Activated CD4-positive, alpha-beta T cell treated with anti-CD3 and anti-CD28 coated beads, Interleukin-2, Interleukin-6, amounts not matched to agents 100 ng/mL and 50 ng/mL, durations not matched to agents 16 hours and 8 hours (primary cell): ENCODE measurements at places on chromosomes 4 and X.
A peak's percentile ranks its signal among the peaks of the same experiment; 100 is the strongest.

GRCh38 chr4:52588097-52588496 lies 71.0 kb downstream of the USP46 start:
- peak; percentile 18 for DNase-seq

GRCh38 chr4:89324671-89325070 lies 17.1 kb upstream of the GPRIN3 start:
- no peak for DNase-seq

DNA sequence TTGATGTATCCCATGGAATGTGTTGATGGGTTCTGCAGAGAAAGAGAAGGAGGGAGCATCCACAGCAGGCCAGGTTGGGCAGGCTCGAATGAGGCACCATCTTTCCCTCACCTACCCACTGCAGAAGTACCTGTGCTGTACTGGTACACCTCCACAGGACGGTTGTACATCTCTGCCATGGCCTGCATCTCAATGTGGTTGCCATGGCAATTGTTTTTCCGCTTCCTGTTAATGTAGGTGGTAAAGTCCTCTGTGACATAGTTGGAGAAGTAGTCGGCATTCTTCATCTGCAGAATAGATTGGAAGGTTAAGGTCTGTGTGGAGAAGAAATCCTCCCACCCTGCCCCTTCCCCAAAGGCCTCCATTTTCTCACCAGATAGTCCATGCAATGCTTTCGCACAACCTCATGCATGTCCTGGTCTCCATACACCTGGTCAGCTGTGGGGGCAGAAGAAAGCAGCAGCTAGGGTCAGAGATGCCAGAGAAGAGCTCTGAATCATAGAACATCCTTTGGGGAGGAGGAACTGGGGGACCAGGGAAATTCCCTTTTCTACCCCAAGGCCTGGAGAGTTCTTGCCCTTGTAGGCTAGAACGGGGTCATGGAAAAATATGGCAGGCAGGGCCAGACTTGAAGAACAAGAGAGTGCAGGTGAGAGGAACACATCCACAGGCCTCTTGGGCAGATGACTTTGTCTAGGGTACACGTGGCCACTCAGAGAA lies 15.9 kb upstream of the PIM2 start:
- DNase-seq, result peak; percentile 54

DNA sequence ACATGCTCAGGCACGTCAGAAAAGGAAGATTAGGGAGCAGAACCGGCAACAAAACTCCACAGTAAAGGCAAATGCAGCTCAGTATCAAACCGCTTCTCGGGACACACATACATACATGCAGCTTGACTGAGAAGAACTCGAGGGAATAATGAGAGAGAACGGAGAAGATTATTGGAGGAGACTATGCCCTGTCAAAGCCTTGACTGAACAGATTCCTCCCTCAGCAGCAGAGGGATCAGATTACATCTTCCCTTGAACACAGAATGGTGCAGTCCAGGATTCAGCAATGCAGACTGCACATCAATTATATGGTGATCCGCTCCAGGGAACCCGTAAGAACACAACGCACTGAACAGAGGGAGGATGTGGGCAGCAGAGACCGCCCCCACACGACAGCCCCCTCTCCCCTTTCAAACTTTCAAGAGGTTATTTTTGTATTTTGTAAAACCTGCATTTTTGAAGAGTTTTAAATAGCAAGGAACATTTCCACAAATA lies 183.2 kb downstream of the FBXW7 start:
- DNase-seq, result no peak

- no peak for DNase-seq
These were observed 117.2 kb upstream of the FAT1 start for GRCh38 chr4:186840771-186841301.

DNA sequence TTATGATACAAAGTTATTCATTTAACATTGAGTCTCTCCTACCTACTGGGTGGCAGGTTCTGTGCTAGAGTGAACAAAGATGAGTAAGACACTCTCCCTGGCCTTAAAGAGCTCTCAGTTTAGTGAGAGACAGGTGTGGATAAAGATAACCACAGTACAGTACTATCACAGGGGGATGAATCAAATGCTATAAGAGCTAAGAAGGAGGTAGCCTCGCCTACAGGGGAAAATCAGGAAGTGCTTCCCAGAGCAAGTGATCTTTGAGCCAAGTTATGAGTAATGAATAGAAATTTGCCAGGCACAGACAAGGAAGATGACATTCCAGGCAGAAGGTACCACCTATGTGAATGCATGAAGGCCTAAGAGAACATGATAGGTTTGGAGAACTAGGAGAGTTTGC lies 3.4 kb upstream of the IGBP1 start:
- no peak for DNase-seq

DNA sequence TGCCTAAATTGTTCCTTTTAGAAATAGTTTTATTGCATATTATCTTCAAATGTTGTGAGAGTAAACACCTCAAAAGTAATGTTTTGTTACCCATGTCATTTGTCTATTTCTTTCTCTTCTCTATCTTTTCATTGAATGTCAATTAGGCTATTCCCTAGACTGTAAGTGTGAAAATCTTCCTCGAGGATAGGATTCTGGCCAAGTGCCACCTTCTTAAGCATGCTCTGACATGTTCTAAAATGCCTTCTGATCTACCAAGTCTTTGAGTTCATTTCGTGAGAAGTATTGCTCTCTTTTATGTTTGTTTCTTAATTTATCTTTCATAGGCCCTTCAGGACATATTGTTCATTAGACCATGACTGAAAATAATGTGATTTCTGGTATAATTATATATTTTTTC lies 44.1 kb upstream of the TLL1 start:
- DNase-seq, result no peak

DNA sequence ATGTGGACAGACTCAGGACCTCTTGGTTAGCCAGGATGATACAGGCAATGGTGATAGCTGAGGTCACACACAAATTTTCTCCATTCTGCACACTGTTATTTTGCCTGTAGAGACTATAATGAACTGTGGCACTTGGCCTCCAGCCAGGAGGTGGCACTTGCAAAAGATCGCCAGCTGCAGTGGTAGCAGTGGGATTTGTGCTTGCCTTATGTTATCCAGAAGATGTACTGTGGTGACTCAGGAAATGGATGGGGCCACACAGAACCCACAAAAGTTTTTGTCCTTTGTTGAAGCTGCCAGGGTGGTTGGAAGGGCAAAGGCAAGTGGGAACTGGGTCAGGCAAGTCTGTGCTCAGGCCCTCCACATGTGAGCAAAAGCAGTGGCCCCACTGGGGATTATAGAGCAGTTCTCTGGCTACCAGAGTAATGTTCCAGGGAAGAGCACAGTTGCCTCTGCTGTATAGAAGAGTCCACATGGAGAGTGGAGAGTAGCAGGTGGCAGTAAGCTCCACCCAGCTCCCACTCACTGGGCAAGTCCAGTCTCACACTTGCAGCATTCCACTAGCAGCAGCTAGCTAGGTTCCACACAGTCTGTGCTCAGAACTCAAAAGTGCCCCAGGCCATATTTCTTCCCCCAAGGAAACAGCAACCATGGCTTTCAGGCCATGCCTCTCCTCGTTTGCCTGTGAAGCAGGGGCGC lies 5.9 kb upstream of the C4orf17 start:
- no peak for DNase-seq

- DNase-seq, result no peak
These were observed 4.3 kb upstream of the AGA start for GRCh38 chr4:177446586-177446985.

- DNase-seq, result no peak
These were observed 257.5 kb upstream of the FAT1 start for GRCh38 chr4:186981161-186981560.

GRCh38 chr4:7536876-7537275 lies 102.1 kb upstream of the PSAPL1 start:
- DNase-seq, result no peak

DNA sequence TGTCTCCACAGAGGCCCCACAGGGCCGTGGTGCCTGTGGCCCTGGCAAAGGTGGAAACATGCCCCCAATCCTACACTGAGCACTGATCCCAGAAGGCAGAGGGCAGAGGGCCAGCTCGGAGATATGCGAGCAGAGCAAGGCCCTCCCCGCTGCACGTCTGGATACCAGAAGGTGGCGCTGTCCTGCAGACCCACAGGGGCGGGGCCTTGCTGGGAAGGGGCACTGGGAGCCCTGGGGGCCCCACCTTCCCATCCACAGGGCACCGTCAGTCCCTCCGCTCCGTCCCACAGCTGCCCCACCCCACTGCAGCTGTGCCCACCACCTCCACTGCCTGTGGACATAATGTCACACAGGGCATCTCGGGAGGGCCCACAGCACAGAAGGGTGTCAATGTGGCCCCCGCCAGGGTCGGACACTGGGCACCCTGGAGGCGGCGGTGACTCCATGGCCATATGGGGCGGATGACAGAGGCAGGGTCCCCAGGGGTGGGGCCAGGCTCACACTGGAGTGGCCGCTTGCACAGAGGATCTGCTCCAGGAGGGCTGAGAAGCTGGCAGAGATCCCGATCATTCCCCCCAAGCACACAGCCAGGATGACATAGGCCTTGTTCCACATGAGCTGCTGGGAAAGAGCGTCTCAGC lies 4.8 kb downstream of the SLC49A3 start:
- peak; percentile 56 for DNase-seq

- DNase-seq, result no peak
These were observed 67.2 kb downstream of the DIPK2B start for GRCh38 chrX:45133465-45133864.

DNA sequence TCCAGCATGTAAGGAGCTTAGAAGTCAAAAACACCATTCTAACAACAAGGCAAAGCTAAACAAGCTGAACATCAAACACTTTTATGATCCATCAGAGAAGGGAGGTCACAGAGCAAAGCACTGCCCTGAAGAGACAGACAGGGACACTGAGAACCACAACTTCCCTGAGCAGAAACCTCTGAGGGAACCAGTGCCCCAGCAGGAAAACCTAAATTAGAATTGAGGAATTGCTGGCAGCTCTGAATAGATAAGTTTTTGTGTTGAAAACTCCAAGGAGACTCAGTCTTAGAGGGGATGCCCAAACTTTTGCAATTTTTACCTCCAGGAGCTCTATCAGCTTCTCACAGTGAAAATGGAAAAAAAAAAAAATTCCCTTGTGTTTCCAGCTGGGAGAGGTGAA lies 83.0 kb upstream of the MAPK10 start:
- no peak for DNase-seq

DNA sequence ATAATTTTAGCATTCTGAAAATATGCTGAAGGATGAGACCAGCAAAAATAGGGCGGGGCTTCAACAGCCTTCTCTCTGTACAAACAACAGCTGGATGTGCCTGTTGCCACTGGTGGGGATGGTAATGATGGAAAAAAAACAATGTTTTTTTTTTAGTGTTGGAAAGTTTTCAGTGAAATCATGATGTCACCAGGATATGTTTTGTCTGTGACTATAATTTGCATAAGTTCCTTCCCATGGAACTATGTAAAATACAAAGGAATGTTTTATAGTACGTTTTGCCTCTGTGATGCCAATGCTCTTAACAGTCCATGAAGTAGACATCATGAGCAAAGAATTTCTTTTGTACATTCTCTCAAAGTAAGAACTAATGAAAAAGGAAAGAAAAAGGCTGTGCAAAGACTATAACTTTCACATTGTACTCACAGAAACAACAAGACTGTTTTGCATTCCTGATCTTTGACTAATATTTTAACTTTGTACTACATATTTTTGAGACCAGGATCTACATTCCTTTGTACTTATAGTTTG lies 589.7 kb downstream of the SPRY1 start:
- no peak for DNase-seq

DNA sequence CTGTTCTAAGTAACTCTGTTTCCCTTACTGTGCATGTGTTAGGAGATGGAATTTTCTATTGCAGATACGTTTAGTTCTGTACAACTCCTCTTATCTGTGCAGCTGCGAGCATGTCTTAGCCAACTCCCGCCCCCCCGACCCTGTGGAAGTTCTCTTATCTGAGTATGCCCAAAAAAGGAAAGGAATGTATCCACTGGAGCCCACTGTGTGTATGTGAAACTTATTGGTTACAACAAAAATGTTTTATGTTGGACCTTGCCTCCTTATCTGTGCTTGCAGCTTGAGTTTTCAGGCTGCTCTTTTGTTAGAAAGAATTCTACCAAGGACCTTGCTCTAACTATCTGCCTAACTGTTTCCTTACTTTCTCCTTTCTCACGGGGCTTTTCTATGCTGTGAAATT lies 24.2 kb upstream of the DCAF8L2 start:
- DNase-seq, result no peak

DNA sequence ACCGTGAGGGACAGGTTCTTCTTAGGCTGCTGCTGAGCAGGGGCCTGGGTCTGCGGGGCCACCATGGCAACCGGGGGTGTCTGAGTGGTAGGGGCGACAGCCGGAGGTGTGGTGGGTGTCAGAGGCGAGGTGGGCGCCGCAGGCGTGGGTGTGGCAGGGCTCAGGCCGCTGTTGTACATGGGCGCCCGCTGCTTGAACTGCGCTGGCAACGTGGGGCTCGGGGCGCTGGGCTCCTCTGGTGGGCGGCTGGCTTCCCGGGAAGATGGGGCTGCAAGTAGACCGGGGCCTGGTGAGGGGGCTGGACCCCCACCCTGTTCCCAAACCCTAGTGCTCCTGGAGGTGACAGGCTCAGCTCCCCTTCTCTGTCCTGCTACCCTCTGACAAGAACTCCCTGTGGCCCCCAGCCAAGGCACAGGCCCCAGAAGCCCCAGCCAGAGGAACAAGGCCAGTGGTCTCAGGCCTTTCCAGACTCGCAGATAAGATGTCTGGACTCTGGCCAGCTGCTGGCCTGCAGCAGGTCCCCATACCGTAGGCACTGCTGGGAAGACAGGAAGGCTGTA lies 24.8 kb downstream of the NELFA start:
- no peak for DNase-seq

DNA sequence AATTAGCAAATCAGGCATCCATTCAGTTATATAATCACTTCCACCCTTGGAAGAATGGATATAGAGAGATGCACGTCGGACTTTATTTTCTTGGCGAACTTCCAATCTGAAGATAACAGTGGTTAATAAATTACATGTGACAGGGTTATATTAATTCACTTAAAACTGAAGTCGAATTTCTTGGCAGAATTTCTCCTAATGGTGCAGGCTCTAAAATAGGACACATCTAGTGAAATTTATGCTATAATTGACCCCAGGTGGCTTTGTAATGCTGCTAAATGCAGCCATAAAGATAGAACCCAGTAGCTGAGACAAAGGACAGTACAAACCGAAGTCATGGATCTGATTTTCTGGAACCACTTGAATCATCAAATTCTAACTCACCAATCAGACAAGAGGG lies 20.8 kb upstream of the SLC10A4 start:
- DNase-seq, result no peak

- no peak for DNase-seq
These were observed 29.1 kb upstream of the PGM2 start for GRCh38 chr4:37797374-37797773.

- DNase-seq, result no peak
These were observed 90.1 kb downstream of the ANAPC4 start for GRCh38 chr4:25466966-25467697.
